ENCODE measurements at places on chromosomes 7 and 10.

GRCh38 chr10:76086170-76086760 is 654.8 kb downstream of the LRMDA start:
- no peak for DNase-seq

DNA sequence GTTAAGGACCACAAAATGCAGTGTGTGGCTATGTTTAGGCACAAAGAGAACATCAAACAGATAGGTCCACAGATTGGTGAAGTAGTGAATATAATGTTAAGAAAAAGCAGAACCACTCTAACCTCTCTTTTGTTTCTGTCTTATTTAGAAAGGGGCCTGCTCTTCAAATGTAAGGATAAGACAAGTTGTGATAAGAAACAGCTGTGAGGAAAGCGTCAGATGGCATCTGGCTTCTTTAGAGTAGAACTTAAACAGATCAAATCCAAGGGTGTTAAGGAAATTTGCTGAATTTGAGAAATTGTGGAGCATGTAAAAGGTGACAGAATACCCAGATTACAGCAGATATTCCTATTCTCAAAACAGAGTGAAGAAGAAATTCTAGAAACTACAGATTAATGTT is 151.0 kb upstream of the LRGUK start:
- DNase-seq = no peak

DNA sequence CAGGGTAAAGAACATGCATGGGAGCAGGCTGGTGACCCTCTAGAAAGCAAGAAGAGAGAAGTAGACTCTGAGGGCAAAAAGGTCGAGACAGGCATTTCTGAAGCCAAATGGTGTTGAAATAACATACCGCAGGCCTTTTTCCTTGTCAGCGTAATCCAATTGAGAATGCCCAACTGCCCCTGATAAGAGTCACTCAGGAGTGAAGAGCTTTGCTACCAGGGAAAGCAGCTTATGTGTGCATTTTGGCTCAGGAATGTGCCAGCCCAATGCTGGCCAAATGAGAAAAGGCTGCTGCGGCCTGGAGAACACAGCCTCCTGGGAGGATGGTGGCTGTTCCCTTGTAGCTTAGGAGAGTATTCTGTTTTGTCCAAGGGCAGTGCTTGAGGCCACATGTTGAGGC is 61.4 kb upstream of the NFKB2 start:
- no peak for DNase-seq

- DNase-seq = no peak
Observed at GRCh38 chr7:134197345-134197744, 70.2 kb downstream of the LRGUK start.

- DNase-seq = no peak
Observed at GRCh38 chr7:25663877-25664276, 435.6 kb upstream of the NPVF start.

DNA sequence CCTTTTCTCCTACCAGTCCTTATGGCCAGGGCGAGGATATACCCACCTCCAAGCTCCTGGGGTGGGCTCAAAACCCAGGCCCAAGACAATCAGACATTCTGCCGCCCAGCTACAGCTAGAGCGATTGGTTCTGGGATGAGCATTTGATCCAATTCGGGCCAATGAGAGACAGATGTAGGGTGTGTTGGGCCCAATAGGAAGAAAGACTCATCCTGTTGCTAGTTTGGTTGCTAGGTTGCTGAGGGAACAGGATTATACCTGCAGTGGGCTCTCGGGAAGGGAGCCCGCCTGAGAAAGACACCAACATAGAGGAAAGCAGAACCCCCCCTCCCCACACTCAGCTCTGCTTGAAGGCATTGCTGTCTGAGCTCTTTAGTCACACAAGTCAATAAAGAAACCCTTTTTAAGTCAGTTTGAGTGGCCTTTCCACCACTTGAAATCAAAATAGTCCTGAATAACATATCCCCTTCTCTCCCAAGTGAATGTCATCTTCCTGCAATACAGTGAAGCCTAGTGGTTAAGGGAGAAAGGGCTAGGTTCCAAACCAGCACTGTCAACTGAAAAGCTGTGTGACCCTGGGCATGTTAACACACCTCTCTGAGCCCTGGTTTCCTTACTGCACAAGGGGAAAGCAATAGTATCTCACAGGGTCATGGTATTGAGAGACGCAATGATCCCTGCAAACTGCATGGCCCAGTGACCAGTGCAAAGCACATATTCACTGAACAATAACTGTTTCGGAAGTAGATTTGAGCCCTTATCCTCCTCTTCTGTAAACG is 21.8 kb downstream of the ITPRIP start:
- no peak for DNase-seq

DNA sequence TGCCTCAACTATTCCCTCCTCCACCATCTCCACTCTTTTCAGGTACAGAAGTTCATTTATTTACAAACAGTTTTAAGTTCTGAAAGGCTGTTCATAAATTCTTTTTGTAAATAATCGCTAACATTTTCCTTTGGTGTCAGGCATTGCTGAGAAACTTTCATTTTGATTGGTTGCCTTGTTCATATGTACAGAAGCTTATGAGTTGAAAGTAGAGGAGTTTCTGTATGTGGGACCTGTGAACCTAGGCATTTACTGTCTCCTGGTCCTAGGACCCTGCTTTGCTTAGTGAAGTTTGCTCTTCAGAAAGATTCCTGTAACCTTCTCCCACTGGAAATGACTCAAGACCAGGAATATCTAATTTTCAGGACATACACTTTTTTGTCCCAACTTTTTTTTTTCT is 30.4 kb downstream of the CCSER2 start:
- no peak for DNase-seq

GRCh38 chr7:55962014-55962413 is 2.4 kb upstream of the NIPSNAP2 start:
- DNase-seq = peak; percentile 77

- DNase-seq = peak; percentile 2
Observed at GRCh38 chr7:137546671-137547070, 203.1 kb upstream of the PTN start.

DNA sequence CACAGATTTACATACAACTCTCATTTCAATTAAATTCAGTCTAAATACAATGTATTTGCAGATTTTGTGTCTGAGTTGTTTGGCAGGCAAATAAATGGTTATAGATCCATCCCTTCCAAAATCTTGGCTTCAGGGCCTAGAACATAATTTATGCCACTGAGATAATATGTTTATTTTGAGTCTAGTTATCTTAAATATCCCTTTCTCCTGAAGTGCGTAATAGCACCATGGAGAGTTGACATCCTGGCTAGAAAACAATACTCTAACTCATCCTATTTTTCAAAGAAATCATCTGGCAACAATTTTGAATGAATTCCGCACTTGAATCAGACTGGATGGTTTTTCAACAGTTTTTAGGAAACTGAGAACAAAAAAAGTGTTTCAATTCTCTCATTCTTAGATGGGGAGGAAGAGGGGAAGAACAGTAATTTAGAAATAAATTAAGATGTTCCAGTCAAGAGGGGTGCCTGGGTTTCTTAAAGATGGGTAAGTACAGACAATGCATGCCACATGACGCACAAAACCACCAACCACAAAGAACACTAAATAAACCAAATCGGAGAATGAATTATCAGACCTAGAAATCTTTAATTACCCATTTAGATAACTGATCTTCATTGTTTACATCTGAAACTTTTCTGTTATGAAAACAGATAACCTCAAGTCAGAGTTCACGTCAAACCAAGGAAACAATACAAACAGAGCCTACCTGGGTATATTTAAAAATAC is 228.7 kb upstream of the PTN start:
- peak; percentile 30 for DNase-seq

DNA sequence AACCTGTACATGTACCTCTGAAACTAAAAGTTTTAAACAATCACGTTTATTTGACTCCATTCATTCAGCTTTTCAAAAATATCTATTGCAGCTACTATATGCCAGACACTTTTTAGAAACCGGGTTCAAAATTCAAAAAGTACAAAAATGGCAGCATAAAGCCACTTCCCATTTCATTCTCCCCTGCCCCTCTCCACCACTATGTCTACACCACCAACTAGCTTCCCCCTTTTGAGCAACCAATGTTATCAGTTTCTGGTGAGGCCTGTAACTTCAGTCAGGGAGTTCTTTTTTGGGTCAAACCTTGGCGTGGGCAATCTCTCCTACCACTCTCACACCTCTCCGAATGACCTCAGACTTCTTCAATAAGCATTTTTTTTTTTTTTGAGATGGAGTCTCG is 11.5 kb upstream of the HHEX start:
- DNase-seq = no peak

- peak; percentile 22 for DNase-seq
Observed at GRCh38 chr10:57815949-57816348, 451.7 kb downstream of the IPMK start.

DNA sequence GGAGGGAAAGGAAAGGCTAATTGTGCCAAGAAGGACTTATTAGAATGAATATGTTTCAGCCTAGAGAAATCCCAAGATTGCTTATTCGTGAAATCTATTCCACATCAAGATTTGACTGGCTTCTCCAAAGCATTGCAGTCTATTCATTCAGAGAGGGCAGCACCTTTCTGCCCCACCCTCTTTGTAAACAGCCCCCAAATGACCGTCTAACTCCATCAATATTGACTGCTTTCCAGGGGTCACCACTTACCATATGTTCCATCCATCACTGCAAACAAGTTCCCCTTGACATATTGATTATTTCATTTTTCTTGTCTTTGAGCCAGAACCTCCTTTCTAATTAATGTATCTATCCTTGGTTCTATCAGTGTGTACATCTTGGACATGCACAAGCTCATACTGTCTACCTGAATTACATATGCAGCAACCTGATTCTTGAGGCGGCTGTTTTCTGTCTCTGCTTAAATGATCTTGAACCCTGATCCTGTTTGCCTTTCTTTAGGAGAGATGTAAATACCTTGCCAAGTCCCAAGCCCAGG is 44.2 kb upstream of the PTER start:
- no peak for DNase-seq

DNA sequence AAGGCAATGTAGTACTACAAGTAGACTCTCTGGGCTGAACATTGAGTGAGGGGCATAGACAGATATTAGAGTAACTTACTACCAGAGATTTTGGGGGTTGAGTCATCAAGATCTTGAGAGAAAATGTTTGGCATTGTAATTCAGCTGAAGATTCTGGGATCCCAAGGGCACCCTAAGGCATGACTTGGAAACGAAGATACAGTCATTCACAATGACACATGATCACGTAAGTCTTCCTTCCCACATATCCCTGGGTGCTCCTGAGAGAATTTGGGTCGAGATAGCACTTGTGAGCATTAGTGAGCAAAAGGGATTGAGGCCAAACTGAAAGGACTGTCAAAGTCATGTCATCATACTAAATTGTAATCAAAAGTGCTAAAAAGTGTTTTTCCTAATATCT is 192.5 kb upstream of the PCLO start:
- DNase-seq = no peak

DNA sequence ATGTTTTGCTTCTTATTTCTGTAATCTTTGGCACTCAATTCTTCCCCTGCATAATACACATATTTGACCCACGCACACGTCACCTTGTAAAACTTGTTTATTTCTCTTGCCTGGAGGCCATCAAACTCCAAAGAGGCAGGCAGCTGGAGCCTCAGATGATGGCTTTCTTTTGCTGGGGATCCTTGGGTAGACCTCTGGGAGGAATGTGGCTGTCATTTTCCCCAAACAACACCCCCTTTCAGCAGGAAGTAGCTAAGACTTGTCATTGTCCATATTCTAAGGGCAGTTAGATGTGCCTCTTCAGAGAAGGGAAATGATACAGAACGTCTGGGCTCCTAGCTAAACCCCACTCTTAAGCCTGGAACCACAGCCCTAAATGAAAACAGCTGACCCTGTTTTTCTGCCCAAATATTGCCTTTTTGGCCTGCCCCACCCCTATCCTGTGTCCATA is 111.3 kb downstream of the ITGB8 start:
- peak; percentile 15 for DNase-seq

DNA sequence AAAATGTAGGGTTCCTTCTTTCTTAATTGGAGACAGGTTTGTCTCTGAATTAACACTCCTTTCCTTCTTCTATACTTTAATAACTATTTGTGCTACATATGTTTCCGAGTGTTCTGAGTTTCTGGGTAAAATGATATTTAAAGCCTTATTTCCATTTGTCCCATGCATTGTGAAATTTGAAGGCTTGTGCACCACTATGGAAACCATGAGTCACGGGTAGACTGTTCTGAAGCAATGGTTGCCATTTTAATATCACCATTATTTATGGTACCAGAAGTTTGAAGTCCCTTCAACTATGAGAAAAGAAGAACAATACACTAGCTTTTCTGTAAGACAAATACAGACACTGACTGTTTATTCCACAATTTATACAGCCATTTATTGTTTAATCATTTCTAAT is 44.7 kb upstream of the ZEB1 start:
- DNase-seq = no peak

- DNase-seq = no peak
Observed at GRCh38 chr7:97317575-97317974, 200.1 kb downstream of the SDHAF3 start.

GRCh38 chr10:84848967-84849366 is 520.6 kb downstream of the CCSER2 start:
- DNase-seq = no peak

DNA sequence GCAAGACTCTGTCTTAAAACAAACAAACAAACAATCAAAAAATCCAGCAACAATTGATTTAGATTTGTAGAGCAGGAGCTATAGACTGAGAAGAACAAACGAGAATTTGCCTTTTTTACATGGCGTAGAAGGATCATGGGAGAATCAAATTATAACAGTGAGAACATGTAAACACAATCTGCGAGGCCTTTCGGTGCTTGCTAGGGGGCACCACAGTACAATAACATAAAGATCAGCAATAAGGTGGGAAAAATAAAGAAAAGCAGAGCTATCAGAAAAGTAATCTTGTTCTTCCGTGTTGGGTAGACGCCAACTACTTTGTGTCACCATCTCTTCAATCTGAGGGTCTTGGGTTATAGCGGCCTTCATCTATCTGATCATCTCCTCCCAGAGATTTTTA is 82.2 kb downstream of the NOD1 start:
- DNase-seq = no peak

GRCh38 chr10:110993024-110993693 is 73.8 kb downstream of the SHOC2 start:
- peak; percentile 90 for DNase-seq

DNA sequence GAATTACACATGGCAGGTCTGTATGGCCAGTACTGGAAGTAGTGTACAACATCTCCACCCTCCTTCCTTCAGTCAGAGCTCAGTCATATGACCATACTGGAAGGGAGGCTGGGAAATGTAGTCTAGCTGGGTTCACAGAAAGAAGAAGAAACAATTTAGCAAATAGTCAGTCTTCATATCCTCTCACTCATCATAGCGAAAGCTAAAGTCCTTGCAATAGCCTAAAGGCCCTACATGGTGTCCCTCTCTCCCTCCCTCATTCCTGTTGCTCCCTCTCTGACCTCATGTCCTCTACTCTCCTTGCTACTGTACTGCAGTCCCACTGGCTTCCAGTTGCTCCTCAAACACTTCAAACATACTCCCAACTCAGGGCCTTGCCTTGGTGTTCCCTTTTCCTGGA is 4.3 kb upstream of the CALU start:
- no peak for DNase-seq

GRCh38 chr10:91012502-91012901 is 91.6 kb upstream of the ANKRD1 start:
- no peak for DNase-seq
